Endothelial cell of umbilical vein (primary cell): ENCODE measurements at places on chromosomes 16 and 17.

- H3K27ac ChIP-seq, result no peak overlapping the region
- H3K4me1 ChIP-seq, result peaks cover 11% of the 10 kb centered on the region
- no peak overlapping the region for H3K4me3 ChIP-seq
- peaks cover 2% of the 10 kb centered on the region for H3K36me3 ChIP-seq
- no peak for DNase-seq
- no peaks in the 10 kb centered on the region for H3K27me3 ChIP-seq
Observed at GRCh38 chr16:687499-687898, 2.7 kb downstream of the WDR24 start.

- DNase-seq, result no peak
- H3K4me1 ChIP-seq, result no peaks in the 10 kb centered on the region
- no peak overlapping the region for H3K4me3 ChIP-seq
- H3K27ac ChIP-seq, result no peak overlapping the region
- no peaks in the 10 kb centered on the region for H3K36me3 ChIP-seq
Observed at GRCh38 chr17:10471858-10472257, 2.5 kb upstream of the MYH4 start.

GRCh38 chr17:58232707-58233156, 5.7 kb upstream of the LPO start:
- H3K27ac ChIP-seq, result no peak overlapping the region
- peaks cover 22% of the 10 kb centered on the region for H3K27me3 ChIP-seq
- H3K4me1 ChIP-seq, result no peaks in the 10 kb centered on the region
- no peaks in the 10 kb centered on the region for H3K36me3 ChIP-seq

DNA sequence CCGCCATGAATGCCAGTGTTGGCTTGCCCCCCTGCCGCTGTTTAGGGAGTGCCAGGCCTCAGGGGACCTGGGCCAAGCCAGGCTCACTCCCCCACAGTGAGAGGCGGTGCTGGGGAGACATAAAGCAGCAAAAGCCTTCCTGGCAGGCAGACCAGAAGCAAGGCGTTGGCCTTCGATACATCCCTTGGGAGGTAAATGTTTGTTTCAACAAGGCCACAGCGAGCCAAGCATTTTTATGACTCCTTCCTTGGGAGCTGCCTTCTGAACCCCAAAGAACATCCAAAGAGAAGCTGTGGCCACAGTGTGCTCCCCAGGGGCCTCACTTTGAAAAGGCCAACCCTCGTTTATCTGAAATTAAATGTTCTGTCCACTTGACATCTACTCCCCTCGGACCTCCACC, 119.7 kb upstream of the CIBAR2 start:
- H3K4me3 ChIP-seq, result no peak overlapping the region
- no peak for DNase-seq
- no peaks in the 10 kb centered on the region for H3K27me3 ChIP-seq
- H3K36me3 ChIP-seq, result no peaks in the 10 kb centered on the region
- peaks cover 14% of the 10 kb centered on the region for H3K4me1 ChIP-seq
- no peak overlapping the region for H3K27ac ChIP-seq

- H3K4me1 ChIP-seq, result no peaks in the 10 kb centered on the region
- H3K27ac ChIP-seq, result no peak overlapping the region
- no peak overlapping the region for H3K4me3 ChIP-seq
Observed at GRCh38 chr17:74953134-74953687, 17.5 kb downstream of the OTOP3 start.

DNA sequence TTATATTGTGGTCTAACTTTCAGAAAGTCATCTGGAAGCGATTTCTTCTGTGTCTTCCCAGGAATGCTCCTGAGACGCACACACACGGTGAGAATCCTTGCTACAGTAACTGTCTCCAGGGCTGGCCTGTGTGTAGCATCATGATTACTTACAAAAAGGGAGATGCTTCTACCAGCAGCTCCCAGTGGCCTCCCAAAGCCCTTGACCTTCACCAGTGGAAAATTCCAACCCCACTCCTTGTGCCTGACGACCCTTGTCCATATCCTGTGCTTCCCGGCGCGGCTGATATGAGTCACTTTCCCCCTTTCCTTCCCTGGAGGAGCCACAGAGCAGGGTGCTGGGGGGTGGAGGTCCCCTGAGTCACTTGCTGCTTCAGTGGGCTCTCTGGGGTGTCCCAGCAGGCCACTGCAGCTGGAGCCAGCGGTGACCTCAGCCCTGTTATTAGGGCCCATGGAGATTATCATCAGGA, 22.1 kb upstream of the NAT9 start:
- peaks cover 24% of the 10 kb centered on the region for H3K4me1 ChIP-seq
- DNase-seq, result peak; percentile 83
- no peak overlapping the region for H3K4me3 ChIP-seq
- peak overlapping the region; percentile 21 for H3K27ac ChIP-seq
- H3K27me3 ChIP-seq, result no peaks in the 10 kb centered on the region

- no peak for DNase-seq
- peaks cover 29% of the 10 kb centered on the region for H3K36me3 ChIP-seq
- H3K4me3 ChIP-seq, result no peak overlapping the region
- no peak overlapping the region for H3K27ac ChIP-seq
- no peaks in the 10 kb centered on the region for H3K27me3 ChIP-seq
Observed at GRCh38 chr16:18809165-18809564, 7.8 kb upstream of the ARL6IP1 start.

DNA sequence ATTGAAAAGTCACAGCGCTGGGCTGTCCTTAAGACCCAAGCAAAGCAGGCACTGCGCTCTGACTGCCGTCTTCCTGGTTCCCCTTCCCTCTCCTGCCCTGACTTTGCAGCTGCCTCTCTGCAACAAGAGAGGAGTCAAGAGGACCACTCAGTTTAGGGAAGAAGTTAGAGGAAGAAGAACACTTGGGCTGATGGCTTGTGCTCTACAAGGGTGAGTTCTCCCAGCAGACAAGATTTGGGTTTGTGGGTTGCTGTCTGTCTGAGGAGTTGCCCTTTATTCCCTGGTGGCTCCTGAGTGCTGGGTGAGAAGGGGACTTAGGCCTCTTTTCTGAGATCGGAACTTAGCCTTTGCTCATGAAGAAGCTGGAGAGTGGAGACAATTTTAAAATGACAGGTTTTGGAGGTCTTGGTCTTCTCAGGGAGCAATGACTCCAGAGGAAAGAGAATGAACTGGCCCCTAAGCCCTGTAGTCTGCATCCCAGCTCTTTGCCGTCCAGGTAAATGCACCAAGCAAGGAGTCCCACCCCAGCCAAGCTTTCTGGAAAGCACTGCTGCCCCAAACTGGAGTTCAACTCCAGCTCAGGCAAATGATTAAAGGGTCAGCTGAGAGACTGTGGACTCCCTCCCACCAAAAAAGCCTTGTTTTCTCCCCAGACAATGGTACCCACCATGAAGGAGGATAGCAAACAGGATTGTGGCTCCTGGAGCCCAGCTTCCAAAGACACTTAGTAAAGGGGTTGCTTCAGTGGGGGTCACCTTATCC, 2.7 kb upstream of the HOXB9 start:
- H3K4me3 ChIP-seq, result no peak overlapping the region
- DNase-seq, result no peak
- H3K27ac ChIP-seq, result no peak overlapping the region
- H3K36me3 ChIP-seq, result no peaks in the 10 kb centered on the region
- H3K4me1 ChIP-seq, result peaks cover 13% of the 10 kb centered on the region

DNA sequence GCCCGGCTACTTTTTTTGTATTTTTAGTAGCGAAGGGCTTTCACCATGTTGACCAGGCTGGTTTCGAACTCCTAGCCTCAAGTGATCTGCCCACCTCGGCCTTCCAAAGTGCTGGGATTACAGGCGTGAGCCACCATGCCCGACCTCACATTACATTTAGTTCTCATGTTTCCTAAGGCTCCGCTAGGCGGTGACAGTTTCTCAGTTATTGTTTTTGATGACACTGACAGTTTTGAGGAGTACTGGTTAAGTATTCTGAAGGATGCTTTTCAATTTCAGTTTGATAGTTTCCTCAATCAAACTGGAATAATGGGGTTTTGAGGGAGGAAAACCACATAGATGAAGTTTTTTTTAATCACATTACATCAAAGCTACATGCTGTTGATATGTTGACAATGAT, 1028.5 kb downstream of the CDH8 start:
- no peaks in the 10 kb centered on the region for H3K4me1 ChIP-seq
- DNase-seq, result no peak
- H3K27ac ChIP-seq, result no peak overlapping the region

DNA sequence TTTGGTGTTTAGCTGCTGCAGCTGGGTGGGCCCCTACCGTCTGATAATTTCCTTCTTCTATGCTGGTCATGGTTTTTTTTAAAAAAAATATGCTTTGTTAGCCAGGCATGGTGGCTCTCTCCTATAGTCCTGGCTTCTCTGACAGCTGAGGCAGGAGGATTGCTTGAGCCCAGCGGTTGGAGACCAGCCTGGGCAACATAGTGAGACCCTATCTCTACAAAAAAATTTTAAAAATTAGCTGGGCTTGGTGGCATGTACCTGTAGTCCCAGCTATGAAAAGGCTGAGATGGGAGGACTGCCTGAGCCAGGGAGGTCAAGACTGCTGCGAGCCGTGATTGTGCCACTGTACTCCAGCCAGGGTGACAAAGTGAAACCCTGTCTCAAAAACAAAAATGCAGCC, 19.4 kb downstream of the B4GALNT2 start:
- H3K27me3 ChIP-seq, result no peaks in the 10 kb centered on the region
- H3K4me1 ChIP-seq, result no peaks in the 10 kb centered on the region
- H3K36me3 ChIP-seq, result no peaks in the 10 kb centered on the region
- H3K4me3 ChIP-seq, result no peak overlapping the region

GRCh38 chr17:75590314-75590761, 2.7 kb downstream of the MYO15B start:
- no peak for DNase-seq
- peaks cover 3% of the 10 kb centered on the region for H3K4me1 ChIP-seq
- no peak overlapping the region for H3K27ac ChIP-seq
- H3K27me3 ChIP-seq, result no peaks in the 10 kb centered on the region
- no peak overlapping the region for H3K4me3 ChIP-seq

DNA sequence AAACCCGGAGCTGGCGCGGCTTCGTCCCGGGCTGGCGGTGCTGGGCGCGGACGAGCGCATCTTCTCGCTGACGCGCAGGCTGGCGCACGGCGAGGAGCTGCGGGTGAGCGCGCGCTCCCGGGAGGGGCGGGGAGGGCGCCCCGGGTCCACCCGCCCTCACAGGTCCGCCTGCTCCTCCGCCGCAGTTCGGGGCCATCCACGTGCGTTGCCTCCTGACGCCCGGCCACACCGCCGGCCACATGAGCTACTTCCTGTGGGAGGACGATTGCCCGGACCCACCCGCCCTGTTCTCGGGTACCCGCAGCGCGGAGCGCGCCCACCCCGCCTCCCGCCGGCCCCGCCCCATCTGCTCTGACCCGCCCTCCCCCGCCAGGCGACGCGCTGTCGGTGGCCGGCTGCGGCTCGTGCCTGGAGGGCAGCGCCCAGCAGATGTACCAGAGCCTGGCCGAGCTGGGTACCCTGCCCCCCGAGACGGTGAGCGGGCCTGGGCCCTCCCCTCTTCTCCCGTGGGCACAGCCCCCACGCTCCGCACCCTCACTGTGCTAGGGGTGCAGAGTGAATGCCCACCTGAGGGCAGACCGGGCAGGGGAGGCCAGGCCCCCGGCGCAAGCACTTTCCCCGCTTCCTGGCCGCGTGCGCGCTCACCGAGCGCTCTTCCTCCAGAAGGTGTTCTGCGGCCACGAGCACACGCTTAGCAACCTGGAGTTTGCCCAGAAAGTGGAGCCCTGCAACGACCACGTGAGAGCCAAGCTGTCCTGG, 1.4 kb downstream of the HAGHL start:
- H3K4me3 ChIP-seq, result peak overlapping the region; percentile 44
- H3K27ac ChIP-seq, result no peak overlapping the region
- peaks cover 4% of the 10 kb centered on the region for H3K36me3 ChIP-seq
- H3K27me3 ChIP-seq, result no peaks in the 10 kb centered on the region
- peak; percentile 55 for DNase-seq

GRCh38 chr17:8015957-8016631, 13.7 kb downstream of the GUCY2D start:
- no peak overlapping the region for H3K27ac ChIP-seq
- no peak overlapping the region for H3K4me3 ChIP-seq
- DNase-seq, result no peak
- no peaks in the 10 kb centered on the region for H3K36me3 ChIP-seq

DNA sequence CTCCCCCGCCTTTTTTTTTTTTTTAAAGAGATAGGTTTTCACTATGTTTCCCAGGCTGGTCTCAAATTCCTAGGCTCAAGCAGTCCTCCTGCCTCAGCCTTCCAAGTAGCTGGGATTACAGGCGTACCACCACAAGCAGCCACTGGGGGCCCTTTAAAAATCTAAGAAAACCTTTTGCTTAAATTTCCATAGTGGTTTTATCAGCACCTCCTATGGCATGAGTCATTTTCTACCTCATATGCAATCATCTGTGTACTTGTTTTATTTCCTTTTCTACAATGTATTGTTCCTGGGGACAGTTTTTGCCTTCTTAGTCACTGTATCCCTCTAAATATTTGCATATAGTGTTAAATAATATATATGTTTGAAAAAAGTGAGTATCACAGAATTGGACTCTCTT, 29.2 kb downstream of the GNA13 start:
- no peaks in the 10 kb centered on the region for H3K27me3 ChIP-seq
- H3K4me1 ChIP-seq, result peaks cover 10% of the 10 kb centered on the region
- peak overlapping the region; percentile 74 for H3K27ac ChIP-seq

DNA sequence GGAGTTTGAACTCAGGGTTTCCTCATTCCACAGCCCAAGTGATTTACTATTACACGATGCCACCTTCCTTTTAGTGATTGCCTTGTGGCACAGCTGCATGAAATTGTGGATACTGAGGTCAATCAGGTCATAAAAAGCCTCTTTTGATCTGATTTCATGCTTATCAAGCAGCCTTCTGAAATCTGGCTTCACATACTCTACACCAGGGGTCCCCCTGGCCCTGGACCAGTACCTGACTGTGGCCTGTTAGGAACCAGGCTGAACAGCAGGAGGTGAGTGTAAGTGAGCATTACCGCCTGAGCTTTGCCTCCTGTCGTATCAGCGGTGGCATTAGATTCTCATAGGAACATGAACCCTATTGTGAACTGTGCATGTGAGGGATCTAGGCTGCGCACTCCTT, 13.8 kb downstream of the SLFN5 start:
- H3K4me1 ChIP-seq, result peaks cover 35% of the 10 kb centered on the region
- no peaks in the 10 kb centered on the region for H3K36me3 ChIP-seq
- DNase-seq, result peak; percentile 35
- peak overlapping the region; percentile 19 for H3K27ac ChIP-seq

DNA sequence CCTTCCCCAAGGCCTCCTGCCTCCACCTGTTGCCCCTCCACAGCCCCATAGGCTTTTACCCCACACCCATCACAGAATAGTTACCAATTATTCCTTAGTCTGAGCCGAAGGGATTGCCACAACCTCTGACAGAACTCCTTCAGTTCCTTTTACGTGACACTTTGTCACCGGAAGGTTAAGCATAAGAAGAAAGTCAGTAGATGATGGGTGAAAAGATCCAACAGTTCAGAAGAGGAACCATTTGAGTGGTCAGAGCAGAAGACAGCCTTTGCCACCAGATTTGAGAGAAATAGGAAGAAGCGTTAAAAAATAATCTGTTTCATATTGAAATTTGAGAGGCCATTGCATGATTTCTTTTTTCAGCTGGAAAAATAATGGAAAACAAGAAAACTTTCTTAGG, 1.2 kb downstream of the SRR start:
- DNase-seq, result no peak
- no peak overlapping the region for H3K4me3 ChIP-seq
- H3K4me1 ChIP-seq, result peaks cover 7% of the 10 kb centered on the region
- H3K27me3 ChIP-seq, result no peaks in the 10 kb centered on the region

DNA sequence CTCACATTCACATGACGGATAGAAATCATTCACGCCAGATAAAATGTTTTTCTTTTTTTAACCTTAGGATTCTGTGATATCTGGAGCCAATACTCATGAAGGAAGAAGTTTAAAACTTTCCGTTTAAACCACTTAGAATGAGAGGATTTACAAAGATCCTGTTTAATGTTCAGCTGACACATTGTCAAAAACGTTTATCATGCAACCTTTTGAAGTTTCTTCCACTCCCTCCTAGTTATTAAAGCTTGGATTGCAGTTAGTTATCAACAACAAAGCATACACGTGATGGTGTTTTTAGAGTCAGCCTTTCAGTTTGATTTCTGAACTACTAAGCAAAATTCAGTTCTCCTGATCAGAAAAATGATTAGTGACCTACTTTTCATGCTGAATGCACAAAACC, 143.3 kb upstream of the AXIN2 start:
- H3K36me3 ChIP-seq, result no peaks in the 10 kb centered on the region
- H3K27me3 ChIP-seq, result no peaks in the 10 kb centered on the region
- DNase-seq, result no peak
